Activated CD8-positive, alpha-beta memory T cell treated with anti-CD3 and anti-CD28 coated beads for 24 hours (primary cell): ENCODE measurements at places on chromosomes 5 and 9.

DNA sequence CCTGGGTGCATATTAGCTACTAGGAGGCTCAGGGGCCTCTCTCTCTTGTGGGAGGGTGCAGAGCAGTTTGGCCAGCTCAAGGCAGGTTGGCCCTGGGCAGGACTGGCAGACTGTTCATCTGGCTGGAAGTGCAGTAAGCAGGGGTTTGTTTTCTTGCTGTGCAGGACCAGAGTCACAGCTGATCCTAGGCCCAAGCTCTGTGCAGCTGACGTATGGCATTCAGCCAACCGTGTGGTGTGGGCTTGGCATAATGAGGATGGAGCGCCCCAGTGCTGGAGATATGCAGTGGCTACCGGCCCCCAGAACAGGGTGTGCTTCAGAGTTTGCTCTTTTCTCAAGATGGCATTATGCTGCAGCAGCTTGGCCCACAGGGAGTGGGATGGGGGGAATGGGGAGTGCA lies 31.0 kb upstream of the PHF24 start:
- no peak for DNase-seq

- DNase-seq, result no peak
Measured at GRCh38 chr5:3889412-3890142, 293.9 kb downstream of the IRX1 start.

DNA sequence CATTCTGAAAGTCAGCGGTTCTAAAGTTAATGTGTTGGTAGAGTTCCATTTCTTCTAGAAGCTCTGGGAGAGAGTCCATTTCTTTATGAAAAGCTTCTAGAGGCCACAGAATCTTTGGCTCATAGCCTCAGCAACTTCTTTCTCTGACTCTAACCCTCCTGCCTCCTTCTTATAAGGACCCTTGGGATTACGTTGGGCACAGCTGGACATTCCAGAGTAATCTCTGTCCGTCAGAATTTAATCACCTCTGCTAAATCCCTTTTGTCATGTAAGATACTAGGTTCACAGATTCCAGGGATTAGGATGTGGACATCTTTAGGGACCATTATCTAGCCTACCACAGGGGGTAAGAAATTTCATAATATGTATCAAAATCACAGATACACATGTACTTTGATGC lies 22.6 kb upstream of the ANKDD1B start:
- DNase-seq, result no peak

GRCh38 chr5:116032991-116033390 lies 719 bp downstream of the ARL14EPL start:
- no peak for DNase-seq

- peak; percentile 49 for DNase-seq
Measured at GRCh38 chr5:6434731-6435130, 13.9 kb upstream of the UBE2QL1 start.

- DNase-seq, result no peak
Measured at GRCh38 chr5:135454946-135455345, 2.8 kb upstream of the TIFAB start.

- DNase-seq, result no peak
Measured at GRCh38 chr5:120794121-120794520, 330.0 kb downstream of the PRR16 start.

- no peak for DNase-seq
Measured at GRCh38 chr9:6512085-6512657, 99.2 kb downstream of the UHRF2 start.

DNA sequence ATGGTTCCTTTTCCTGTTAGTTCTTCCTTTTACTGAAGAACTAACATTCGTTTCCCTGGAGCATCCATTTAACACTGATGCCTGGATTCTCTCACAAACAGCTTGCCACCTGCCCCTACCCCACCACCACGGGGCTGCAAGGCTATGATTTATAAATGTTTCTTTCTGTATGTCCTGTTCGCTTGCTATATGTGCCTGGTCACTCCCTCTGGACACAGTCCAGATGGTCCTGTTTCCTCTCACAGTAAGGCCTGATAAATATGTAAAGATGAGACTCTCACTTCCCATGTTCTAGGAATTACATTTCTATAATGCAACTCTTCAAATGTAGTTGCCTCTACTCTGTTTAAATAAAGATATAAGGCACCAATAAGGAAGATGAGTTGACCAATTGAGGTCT lies 146.4 kb upstream of the SHB start:
- no peak for DNase-seq

DNA sequence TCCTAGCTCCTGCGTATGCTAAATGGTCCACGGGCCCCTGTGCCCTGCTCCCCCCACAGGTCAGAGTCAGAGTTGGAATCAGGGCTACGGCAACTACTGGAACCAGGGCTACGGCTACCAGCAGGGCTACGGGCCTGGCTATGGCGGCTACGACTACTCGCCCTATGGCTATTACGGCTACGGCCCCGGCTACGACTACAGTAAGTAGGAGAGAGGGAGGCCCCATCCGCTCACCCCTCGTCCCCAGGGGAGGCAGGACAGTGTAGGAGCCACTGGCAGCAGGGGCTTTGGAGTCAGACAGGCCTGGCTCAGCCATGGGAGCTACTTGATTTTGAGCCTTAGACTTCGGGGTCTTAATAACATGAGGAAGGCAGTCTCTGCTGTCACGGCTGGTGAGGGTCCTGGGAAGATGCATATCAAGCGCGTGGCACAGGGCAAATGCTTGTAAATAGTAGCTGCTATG lies 5.8 kb downstream of the HNRNPAB start:
- no peak for DNase-seq

GRCh38 chr5:136201870-136202269 lies 8.9 kb upstream of the SMIM32 start:
- DNase-seq, result peak; percentile 37

DNA sequence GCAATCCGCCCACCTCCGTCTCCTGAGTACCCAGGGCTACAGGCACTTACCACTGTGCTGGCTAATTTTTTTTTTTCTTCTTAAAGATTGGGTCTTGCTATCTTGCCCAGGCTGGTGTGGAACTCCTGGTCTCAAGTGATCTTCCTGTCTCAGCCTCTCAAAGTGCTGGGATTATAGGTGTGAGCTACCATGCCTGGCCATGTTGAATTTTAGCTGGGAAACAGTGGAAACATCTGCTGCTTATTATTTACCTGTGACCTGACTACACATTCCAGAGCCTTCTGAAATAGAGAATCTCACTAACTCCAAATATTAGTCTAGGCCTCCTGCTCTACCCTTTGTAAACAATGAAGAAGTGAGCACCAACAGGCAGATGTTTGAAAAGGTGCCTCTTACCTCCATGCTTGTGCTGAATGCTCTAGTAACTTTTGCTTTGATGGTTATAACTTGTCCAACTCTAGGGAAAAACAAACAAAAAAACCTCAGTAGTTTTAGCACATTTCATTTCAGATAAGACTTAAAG lies 22.5 kb downstream of the ACOT12 start:
- no peak for DNase-seq

- DNase-seq, result no peak
Measured at GRCh38 chr5:108743319-108743718, 4.4 kb upstream of the FER start.

- DNase-seq, result no peak
Measured at GRCh38 chr9:91903126-91903911, 46.7 kb downstream of the ROR2 start.

DNA sequence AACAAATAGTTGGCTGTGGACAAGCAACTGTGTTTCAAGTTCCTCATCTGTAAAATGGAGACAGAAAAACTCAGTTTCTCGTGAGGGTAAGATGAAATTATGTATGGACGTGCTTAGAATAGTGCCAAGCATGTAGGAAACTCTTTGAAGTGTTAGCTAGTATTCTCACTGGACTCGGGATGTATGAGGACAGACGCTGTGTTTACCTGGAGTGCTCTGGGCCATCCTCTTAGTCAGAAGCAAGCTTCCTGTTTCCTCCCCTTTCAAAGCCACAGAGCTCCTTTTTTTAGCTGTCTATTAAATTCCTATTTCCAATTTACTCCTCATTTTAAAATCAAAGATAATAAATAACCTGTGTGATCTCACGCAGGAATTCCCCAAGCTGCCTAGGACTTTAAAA lies 23.8 kb upstream of the IQGAP2 start:
- no peak for DNase-seq

- no peak for DNase-seq
Measured at GRCh38 chr9:20984506-20984905, 46.9 kb downstream of the HACD4 start.

GRCh38 chr5:141182248-141182647 lies at the start of gene PCDHB16:
PCDHB16 (plus strand) TSS chr5:141182387; CDS start chr5:141182560, 173 bp downstream.
- DNase-seq, result no peak

GRCh38 chr5:15371184-15371583 lies 128.8 kb upstream of the FBXL7 start:
- DNase-seq, result no peak

DNA sequence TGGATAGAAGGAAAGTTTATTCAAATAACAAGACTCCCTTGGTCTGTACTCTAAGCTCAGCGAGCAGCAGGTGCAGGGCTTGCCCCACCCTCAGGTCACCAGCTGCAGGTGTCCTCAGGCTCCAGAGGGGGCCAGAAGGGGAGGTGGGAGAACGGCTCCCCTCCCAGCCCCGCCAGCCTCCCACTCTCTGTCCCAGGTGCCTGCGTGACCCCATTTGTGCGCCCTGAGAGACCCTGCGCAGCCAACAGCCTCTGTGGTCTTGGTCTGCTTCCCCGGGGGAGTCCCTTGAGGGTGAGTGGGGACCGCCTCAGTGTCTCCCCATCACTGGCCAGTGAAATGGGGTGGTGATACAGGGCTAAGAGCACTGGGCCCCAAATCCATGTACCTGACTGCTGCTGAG lies 62.3 kb upstream of the STXBP1 start:
- DNase-seq, result no peak

- DNase-seq, result peak; percentile 80
Measured at GRCh38 chr5:143001764-143002351, 231.7 kb downstream of the ARHGAP26 start.

DNA sequence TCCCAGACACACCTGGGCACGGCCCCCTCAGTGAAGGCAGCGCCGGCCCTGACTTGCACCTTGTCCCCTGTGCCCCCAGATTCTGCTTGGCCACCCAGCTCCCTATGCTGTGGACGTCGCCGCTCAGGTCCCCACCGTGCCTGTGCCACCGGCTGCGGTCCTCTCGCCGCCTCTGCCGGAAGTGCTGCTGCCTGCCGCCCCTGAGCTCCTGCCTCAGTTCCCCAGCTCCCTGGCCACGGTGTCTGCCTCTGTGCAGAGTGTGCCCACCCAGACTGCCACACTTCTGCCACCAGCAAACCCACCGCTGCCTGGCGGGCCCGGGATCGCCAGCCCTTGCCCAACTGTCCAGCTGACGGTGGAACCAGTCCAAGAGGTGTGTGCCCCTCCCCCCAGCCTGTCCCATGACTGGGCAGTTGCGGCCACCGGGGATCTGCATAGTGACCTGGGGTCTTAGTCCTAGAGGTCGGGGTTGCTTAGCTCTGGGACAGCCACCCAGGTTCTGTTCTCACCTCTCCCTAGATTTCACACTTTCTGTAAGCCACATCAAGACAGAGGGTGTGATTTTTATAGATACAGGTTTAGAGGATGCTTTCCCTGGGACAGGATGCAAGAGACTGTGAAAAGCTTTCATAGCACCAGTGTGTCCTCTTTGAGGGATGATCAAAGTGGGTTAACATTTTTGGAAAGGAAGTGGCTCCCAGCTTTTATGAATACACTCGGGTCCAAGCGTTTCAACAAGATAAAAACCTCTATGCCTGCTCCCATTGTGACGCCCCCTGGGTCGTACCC lies 78.0 kb downstream of the WNK2 start:
- DNase-seq, result peak; percentile 50

GRCh38 chr5:55985181-55985580 lies 9.6 kb downstream of the IL6ST start:
- DNase-seq, result no peak

DNA sequence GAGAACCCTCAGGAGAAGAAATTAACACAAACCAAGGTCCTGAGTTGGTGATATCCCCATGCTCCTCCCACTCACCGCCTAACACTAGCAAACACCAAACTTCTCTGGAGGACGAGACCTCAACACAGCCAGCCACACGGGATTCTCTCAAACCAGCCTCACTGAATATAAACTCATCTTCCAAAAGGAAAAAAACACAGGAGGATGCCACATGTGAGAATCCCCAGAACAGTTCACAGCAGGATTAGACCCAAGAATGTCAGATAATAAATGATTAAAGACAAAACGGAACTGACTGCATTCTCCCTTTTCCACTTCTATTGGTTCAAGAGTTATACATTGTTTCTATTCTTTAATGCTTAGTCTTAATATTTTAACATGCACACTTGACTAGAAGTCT lies 89.2 kb downstream of the LPAR1 start:
- no peak for DNase-seq

- DNase-seq, result no peak
Measured at GRCh38 chr9:83401328-83401900, 136.8 kb downstream of the FRMD3 start.

DNA sequence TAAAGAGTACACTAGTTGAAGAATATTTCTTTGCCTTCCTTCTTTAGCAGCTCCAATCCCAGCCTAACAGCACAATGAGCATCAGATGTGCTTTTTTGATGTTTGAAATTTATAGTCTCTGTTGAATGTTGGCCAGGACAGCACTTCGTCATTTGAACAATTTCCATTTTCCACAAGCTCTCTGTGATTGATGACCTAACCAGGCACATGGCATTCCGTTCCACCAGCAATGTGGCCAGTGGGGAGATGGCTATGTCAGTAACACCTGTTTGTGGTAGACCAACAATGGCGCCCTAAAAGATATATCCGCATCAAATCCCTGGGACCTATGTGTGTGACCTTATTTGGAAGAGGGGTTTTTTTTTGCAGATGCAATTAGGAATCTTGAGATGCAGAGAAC lies 66.8 kb downstream of the PALM2AKAP2 start:
- no peak for DNase-seq

DNA sequence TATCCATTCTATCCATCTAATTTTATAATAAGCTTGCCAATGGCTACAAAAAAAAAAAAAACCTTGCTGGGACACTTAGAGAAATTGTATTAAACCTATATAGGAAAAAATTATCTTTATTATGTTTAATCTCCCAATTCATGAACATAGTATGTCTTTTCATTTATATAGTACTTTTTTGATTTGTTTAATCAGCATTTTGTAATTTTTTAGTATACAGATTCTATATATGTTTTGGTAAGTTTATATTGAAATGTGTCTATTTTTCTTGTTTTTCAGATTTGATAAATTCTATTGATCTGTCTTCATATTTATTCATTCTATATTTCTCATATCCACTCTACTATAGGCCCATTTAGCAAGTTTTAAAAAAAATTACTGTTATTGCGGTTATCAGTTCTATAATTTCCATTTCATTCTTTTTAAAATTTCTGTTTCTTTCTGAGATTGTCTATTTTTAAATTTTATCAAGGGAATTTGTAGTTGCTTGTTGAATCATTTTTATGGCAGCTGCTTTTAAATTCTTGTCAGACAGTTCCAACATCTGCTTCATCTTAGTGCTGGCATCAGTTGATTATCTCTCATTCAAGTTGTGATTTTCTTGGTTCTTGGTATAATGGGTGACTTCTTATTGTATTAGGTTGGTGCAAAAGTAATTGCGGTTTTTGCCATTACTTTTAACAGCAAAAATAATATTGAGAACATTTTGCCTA lies 170.1 kb upstream of the S1PR3 start:
- DNase-seq, result no peak
